ENCODE measurements at places on chromosomes 11 and 22.

DNA sequence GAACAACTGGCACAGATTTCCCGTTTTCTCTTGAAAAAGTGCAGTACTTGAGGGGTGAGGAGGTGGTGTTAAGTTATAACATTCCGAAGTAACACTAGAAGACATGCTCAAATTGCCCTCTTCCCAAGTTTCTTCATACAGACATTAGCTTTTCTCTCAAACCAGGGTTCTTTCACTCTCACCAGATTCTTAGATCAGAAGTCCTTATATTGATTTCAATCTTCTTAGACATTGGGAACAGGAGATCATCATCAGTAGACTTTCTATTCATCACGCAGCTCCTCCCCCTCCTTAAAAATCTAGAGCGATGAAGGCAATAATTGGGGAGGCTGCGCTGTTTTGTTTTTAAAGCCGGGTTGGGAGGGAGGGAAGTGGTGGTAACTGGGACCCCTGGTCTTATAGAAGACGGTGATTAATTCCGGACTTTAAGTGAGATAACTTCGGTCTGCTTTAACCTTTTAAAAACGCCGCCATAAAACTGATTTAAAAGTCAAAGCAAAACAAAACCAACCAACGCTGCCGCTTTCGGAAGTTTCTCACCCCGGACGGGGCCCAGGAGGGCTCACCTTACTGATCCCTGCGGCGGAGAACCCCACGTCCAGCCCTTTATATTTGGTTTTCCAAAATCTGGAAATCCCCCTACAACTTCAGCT is 665 bp downstream of the USP28 start:
- no peak for DNase-seq

- DNase-seq, result no peak
Observed at GRCh38 chr11:38530226-38530625, 1932.2 kb upstream of the RAG2 start.

DNA sequence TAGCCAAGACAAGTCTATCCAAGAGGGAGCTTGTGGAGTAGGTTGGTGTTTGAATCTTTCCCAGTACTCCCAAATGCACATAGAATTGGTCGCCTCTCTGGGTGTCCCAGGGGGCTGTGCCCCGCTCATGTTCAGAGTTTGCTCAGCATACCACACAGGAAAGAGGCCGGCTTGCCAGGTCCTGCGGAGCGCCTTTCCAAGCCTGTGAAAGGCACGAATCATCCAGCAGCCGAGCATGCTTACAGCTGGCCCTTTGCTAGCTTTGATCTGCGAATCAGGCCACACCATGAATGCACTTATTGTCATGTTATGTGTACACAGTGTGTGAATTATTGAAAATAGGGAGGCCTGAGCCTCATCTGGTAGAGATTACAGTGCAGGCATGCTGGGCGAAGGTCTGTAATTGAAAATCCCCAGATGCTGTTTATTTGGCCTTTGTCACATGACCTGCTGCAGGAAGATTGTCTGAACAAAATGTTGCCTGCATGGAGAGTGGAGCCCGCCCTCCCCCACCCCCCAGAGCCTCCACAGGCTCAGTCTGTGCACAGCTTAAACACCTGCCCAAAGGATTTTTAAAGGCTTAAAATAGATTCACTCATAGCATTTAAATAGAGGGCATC is 163.3 kb upstream of the RASSF10 start:
- no peak for DNase-seq

- DNase-seq, result no peak
Observed at GRCh38 chr11:124955035-124955434, 1.0 kb downstream of the CCDC15 start.

DNA sequence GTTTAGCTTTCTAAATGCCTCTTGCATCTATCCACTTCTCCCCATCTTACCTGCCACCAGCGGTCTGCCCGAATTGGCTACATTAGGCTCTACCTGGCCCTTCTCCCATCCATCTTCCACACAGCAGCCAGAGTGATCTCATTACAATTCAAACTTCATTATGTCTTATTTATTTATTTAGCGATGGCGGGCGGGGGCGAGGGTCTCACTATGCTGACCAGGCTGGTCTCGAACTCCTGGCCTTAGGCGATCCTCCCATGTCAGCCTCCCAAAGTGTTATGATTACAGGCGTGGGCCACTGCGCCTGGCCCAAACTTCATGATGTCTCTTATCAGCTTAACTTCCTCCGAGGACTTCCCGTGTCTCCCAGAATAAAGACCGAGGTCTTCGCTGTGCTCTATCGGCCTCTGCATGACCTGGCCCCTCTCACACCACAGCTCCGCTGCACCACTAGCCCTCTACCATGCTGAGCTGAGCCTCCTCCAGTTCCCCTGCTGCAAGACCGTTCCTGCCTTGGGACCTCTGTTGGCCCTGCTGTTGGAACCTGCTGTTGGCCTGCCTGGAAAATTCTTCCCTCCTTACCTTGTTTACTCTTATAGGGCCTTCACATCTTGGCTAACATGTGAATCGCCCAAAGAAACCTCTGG is 870 bp upstream of the CTTN start:
- no peak for DNase-seq

- DNase-seq, result no peak
Observed at GRCh38 chr11:104655066-104655465, 243.2 kb downstream of the CASP12 start.

- DNase-seq, result no peak
Observed at GRCh38 chr11:117980280-117980679, 5.9 kb upstream of the IL10RA start.

- DNase-seq, result no peak
Observed at GRCh38 chr11:124190298-124191139, 7.4 kb downstream of the OR10D3 start.

- no peak for DNase-seq
Observed at GRCh38 chr11:15123849-15124248, 9.1 kb downstream of the INSC start.

GRCh38 chr11:71242391-71242790 is 10.0 kb downstream of the SHANK2 start:
- no peak for DNase-seq

DNA sequence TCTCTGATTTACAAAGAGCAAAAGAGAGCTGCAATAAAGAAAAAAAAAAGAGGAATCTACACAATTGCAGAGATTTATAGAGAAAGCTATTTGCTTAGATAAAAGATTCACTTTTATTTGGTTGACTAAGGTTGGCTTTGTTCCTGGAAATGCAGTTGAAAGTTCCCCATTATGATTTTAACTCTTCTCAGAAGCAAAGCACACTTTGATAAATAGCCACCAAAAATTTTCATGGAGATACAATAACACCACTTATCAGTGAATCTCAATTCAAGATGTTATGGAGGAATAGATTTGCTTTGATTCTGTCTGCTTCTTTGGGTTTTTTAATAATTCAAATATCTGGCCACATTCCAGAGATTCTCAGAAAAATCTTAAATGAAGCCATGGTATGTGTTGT is 88.5 kb upstream of the ANO3 start:
- DNase-seq, result no peak

DNA sequence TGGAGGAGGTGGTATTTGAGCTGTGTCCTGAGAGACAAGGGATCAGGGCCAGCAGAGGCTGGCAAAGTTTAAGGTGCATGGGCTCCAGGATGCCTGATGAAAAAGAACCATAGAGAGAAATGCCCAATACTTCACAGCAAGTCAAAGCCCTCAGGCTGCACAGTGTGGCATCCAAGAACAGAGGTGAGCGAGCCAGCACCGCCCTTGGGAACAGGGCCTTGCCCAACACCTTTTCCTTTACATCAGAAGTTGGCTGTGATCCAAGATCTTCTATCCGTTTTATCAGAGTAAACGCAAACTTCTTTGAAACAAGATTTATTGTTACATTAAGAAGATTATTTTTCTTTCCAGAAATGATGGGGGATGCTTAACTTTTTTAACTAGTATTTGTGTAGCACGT is 1.4 kb downstream of the B3GNT6 start:
- no peak for DNase-seq

GRCh38 chr11:69691463-69691862 is 12.4 kb downstream of the FGF19 start:
- DNase-seq, result no peak

DNA sequence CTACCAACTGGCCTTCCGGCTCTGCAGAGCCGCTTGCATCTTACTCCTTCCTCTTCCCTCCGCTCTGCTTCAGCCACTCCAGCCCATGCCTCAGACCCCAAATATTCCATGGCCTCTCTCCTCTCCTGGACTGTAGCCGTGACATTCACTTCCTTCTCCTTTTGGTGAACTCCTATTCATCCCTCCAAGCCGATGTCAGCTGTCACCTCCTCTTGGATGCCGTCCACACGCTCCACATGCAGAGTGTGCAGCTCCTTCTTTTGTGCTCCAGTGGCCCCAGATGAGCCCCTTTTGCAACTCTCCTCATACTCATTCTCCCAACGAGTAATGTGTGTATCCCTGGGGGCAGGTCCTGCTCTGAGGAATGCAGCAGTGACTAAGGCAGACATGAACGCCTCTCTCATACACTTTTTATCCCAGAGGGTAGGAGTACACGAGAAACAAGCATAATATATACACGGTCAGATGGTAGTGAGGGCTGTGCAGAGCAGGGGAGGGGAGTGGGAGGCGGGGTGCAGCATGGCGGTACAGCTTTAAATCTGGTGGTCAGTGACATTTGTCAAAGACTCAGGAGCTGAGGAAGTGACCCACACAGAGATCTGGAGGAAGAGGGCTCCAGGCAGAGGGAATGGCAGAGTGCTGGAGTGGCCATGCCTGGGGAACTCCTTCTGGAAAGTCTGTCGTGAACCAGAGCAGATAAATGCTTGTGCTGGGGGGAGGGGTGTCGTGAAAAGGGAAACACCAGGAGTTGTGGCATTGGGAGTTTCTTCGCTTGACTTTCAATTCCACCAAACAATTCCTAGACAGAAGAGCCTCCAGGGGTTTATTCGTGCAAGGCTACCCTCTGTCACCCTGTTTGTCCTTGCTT is 83.8 kb upstream of the ATXN10 start:
- no peak for DNase-seq

GRCh38 chr22:43669190-43669589 is 142.9 kb downstream of the EFCAB6 start:
- no peak for DNase-seq

DNA sequence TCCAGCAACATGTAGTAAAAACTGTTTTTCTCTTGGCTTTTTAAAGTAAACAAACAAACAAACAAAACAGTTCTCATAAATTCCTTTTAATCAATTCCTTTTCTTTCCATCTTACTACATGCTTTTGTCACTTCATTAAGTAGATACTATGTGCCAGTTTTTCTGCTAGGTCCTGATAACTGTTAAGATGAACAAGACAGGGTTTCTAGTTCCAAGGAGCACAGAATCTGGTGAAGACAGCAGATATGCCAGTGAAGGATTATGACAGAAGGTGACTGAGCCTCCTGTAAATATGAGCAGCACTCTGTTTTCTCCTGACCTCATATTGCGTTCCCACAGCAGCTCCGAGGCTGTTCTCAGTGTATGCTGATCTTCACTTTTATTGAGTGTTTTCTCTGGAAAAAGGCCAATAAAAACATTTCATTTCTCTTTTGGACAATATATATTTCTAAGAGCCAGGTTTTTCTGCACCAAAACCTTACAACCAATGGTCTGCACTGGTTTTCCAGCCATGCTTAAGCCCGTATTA is 45.8 kb downstream of the HEPHL1 start:
- DNase-seq, result no peak

GRCh38 chr22:49724030-49724892 is 103.4 kb downstream of the BRD1 start:
- DNase-seq, result no peak

DNA sequence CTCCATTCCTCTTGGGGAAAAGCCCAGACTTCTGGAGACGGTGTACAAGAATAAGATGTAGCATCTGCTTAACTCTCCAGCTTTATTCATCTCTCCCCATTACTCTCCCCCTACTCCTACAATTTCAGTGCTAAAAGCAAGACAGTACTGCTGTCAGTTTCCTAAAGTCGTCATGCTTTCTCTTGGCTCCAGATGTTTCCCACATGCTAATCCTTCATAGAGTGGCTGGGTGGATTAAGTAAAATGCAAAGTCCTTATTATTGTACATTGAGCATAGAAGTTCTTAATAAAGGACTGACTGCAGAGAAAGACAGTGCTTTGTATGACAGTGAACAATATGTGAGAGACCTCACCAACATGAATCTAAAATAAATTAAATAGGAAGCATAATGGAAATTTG is 142.2 kb upstream of the UBASH3B start:
- DNase-seq, result no peak

DNA sequence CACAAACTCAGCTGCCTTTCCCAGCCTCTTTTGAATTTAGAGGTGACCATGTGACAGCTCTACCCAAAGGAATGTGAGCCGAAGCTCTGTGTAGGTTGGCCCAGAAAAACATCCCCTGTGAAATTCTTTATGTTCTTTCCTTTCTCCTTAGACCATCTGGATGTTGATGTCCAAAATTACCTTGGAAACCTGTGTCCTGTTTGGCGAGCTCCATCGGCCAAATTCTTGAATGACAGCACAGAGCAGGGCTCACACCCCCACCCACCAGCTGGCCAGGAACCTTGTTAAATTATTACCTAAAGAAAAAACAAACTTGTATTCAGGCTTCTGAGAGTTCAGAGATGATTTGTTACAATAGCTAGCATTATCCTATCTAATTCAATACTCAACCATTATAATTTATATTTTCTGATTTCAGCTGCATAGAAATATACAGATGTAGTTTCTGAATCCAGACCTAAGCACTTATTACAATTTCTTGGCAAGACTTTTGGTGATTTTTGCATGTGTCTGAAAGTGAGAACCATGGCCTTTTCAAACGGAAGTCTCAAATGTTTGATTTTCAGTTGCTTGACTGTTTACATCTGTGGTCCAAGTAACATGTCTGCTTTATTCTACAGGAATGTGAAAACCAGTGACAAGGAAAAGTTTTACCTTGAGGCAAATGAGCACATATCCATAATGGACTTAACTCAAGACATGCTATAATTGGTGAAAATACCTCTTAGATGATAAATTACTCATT is 554.2 kb downstream of the NTM start:
- DNase-seq, result no peak

- DNase-seq, result no peak
Observed at GRCh38 chr11:92259861-92260260, 35.2 kb downstream of the FAT3 start.

DNA sequence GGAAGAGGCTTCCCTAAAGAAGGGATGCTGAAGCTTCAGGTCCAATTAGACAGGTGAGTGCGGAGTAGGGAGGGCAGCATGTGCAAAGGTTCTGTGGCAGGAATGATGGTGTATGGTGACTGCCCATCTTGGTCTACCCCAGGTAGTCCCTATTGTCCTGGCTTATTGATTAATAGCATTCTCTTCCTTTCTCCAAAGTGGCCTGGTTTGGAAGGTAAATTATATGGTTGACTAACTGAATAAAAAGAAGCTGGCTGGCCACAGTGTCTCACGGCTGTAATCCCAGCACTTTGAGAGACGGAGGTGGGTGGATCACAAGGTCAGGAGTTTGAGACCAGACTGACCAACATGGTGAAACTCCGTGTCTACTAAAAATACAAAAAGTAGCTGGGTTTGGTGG is 230.5 kb downstream of the MIAT start:
- DNase-seq, result no peak

- DNase-seq, result no peak
Observed at GRCh38 chr11:72630104-72630852, 43.9 kb downstream of the PDE2A start.

Measured in stimulated activated CD8-positive, alpha-beta memory T cell treated with anti-CD3 and anti-CD28 coated beads, Interleukin-2, amount 100 ng/mL, for 48 hours (primary cell).